Activated T-cell treated with anti-CD3 and anti-CD28 coated beads, Interleukin-2, amount 50 U/mL, for 48 hours (primary cell): ENCODE measurements at places on chromosomes 12 and 14.

- no peak for DNase-seq
Observed at GRCh38 chr14:69674546-69675244, 63.3 kb downstream of the SUSD6 start.

DNA sequence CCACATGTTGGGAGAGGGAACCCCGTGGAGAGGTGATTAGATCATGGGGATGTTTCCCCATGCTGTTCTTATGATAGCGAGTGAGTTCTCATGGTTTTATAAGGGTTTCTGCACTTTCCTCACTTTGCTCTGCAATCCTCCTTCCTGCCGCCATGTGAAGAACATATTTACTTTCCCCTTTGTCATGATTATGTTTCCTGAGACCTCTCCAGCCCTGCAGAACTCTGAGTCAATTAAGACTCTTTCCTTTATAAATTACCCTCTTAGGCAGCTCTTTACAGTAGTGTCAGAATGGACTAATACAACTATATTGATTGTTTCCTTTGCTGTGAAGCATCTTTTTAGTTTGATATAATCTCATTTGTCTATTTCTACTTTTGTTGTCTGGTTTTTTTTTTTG is 13.1 kb upstream of the RASSF9 start:
- no peak for DNase-seq

GRCh38 chr12:11782914-11783420 is 133.5 kb downstream of the ETV6 start:
- DNase-seq, result no peak

GRCh38 chr12:92570056-92570753 is 132.6 kb upstream of the PLEKHG7 start:
- no peak for DNase-seq

DNA sequence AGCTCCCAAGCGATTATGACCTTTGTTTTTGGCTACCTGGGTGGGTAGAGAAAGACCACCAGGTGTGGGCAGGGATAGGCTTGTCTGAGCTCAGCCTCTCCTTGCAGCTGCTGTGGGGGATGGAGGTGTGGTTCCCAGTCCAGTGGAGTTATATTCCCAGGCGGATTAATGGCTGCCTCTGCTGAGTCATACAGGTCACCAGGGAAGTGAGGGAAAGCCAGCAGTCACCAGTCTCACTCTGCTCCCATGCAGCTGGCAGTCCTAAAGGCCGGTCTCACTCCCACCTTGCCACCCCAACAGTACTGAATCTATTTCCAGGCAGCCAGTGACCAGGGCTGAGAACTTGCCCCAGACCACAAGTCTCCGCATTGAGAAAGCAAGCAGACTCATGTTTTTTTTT is 399.2 kb downstream of the VRK1 start:
- DNase-seq, result no peak

GRCh38 chr12:11812586-11813437 is 163.3 kb downstream of the ETV6 start:
- no peak for DNase-seq

GRCh38 chr12:26340649-26341048 is 145.3 kb downstream of the SSPN start:
- DNase-seq, result no peak

GRCh38 chr14:99519931-99520421 is 38.8 kb downstream of the CCNK start:
- DNase-seq, result no peak

GRCh38 chr12:3563966-3564365 is 73.0 kb downstream of the PRMT8 start:
- DNase-seq, result no peak
